EL (cell line): ENCODE measurements at places on chromosomes 6 and 20.

GRCh38 chr6:95548188-95548786 lies 29.0 kb upstream of the MANEA start:
- no peak for DNase-seq

- peak; percentile 80 for DNase-seq
Observed at GRCh38 chr20:881051-881782, 34.9 kb downstream of the ANGPT4 start.

DNA sequence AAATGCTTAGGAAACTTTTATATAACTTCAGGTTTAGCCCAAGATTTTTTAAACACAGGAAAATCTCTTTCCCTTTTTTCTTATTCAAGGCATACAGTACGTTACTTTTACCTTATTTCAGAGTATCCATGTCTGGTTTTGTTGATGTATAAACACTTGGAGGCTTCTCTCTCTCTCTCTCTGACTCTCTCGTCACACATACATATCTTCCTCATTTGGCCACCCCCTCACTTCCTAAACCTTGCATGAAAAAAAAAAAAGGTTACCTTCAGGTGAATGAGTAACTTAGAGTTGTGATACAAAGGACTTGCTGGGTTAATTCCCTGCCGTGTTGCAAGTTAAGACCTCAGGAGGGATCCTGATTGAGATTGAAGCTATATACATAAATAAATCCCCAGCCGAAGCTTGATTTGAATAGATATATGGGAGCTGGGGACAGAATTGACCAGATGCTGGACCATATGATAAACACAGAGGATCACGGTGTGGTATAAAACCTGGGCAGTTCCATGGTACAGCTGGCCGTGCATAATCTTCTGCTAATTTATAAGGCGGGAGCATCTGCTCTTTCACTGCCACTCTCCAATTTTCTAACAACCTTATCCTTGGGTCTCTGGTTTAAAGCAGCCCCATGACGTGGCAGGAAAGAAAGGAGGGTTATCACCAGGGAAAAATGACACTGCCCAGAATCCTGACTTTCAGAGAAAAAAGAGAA lies 55.1 kb upstream of the IL20RA start:
- DNase-seq = no peak

DNA sequence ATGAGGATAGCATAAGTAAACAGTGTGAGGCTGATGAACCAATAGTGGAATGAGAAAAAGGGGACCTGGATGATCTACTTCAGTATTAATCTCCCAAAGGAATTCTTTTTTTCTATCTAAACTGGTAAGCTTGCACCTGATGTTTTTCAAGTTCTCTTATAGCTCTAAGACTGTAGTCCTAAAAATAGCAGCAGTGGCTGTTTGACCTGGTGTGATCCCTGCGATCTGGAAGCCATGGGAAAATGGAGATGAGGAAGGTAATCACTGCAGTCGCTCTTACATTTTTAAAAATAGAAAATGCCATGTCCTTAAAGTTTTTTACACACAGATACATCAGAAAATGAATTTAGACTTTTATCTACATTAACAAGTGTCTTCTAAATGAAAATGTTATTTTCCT lies 926.4 kb upstream of the SLC35B3 start:
- DNase-seq = no peak

DNA sequence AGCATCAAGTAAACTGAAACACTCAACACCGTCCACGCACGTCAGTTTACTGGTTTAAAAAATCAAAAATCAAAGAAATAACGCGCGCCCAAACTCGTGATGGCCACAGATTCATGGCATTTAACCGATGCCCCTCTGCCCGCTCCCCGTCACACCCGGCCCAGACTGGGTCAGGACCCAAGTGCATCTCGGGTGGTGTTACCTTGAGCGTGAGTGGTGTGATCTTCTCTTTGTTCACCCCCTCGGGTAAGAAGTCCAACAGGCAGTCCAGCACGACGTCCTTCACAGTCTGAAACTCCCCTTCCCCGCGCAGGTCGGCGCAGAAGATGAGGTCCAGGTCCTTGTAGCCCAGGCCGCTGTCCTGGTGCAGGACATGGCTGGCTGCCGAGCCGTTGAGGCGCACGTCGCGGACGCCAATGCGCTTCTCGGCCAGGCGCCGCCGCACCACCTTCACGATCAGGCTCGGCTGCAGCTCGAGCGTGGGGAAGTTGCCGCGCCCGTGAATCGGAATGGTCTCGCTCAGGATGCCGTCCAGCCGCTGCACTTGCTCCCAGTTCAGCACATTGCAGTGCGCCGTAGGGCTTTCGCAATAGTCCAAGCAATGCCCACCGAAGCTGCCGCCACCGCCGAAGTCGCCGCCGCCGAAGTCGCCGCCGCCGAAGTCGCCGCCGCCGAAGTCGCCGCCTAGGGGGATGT lies 945 bp downstream of the TENT5A start:
- peak; percentile 58 for DNase-seq

DNA sequence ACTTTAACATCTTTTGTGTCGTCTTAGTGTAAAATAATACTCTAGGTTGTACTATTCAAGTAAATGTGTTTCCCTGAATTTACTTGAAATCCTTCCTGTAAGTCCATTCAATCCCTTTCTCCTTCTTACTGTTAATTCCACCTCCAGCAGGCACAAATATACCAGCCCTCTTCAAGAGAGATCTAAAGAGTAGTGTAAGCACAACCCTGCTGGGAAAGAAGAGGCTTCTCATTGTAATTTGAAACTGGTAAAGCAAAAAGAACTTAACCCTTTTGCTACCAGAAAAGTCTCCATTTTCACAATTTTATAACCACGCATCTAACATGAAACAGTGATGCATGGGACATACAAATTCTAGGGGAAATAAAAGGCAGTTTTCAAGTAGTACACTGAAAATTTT lies at the start of gene BMP5:
Gene BMP5 (minus strand): TSS at position 191 of the 400 bp plus-strand sequence. CDS start 725 bp downstream, outside the sequence.
- DNase-seq = no peak

- no peak for DNase-seq
Observed at GRCh38 chr6:106731144-106731842, 101.9 kb downstream of the QRSL1 start.

DNA sequence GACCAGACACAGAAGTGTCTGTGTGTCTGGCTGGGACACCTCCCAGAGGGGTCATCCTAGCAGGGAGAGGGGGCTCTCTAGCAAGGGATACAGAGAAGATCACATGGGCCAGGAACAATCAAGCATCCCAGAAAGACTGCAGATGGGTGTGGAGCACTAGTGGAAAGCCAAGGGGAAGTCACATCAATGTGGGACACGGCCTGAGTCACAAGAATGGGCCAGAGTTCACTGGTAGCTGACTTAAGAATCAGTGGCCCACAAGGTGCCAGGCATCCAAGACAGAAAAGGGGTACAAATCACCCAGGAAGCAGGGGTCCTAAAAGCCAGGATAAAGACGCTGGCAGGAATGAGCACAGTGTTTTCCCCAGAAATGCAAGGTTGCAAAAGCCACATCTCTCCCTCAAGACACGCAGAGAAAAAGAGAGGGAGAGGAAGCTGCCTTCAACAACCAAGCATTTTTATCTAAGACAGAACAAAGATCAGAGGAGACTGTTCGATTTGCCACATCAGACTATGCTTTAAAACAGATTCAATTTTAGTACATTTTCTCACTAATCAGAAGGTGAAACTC lies 113.6 kb upstream of the DST start:
- DNase-seq = no peak

DNA sequence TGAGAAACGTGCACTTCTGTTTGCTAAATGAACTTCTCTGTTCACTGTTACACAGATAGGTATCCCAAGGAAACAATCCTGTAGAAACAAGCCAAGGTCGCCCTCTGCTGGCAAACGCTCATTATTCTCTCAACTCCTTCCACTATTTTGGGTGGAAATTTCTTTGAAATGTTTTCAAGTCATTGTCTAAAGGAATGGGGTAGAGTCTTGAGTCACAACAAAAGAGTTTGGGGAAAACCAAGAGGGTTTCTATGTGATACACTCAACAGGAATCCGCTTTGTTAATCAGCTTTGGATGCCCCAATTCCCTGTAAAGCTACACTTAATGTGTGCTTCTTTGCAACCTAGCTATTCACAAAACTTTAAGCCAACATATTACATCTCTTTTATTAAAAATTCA lies 4.6 kb upstream of the RAE1 start:
- peak; percentile 78 for DNase-seq

DNA sequence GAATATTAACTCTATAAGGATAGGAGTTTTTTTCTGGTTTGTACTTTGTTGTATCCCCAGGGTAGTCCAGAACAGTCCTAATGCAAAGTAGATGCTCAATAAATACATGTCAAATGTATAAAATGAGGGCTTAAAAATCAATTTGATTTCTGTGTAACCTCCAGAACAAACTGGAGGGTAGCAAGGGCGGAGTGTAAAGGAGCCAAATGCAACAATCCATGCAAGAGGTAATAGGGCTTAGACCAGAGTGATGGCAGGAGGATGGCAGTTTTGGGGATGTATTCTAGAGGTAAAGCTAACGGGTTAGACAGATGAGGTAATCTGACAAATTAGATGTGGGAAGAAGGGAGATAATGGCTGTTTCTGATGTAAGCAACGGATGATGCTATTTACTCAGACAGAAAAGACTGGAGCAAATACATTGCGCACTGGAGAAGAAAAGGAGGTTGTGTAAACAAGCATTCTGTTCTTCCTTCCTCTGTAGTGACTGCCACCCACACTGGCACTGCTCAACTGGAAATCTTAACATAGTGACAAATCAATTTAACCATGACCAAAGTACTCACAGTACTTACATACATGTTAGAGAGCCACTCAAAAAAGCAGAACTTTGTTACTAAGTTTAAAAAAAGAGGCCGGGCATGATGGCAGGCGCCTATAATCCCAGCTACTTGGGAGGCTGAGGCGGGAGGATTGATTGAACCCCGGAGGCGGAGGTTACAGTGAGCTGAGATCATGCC lies 2.0 kb downstream of the ZNF318 start:
- DNase-seq = no peak

DNA sequence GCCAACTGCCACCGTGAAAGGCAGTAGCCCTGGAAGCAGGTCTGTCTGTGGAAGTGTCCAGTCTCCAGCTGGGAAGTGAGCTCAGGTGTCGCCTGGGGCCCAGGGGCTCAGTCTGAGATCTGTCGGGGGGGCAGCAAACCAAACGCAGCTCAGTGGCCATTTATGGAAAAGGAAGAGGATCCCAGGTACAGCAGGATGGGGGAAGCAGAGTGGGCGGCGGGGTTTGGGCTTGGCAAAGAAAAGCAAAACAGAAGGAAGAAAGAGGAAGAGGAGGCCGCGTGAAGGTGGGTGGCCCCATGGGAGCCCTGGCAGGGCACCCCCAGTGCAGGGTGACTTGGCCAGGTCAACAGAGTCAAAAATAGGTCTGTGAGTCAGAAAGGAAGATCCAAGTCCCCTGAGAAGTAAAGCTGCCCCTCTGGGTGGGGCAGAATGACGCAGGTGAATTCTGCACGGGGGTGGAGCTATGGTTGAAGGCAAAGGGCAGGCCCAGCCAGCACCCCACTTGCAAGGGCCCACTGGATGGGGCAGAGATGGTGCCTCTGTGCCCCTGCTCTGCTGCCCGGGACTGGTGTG lies 5.3 kb downstream of the PXDC1 start:
- DNase-seq = no peak

- no peak for DNase-seq
Observed at GRCh38 chr6:21869085-21869771, 275.7 kb downstream of the SOX4 start.

GRCh38 chr20:18589941-18590674 lies 2.3 kb downstream of the DTD1 start:
- DNase-seq = no peak

- peak; percentile 99 for DNase-seq
Observed at GRCh38 chr20:50724851-50725723, 6.3 kb upstream of the PARD6B start.

- DNase-seq = peak; percentile 20
Observed at GRCh38 chr6:47420394-47421371, 56.9 kb upstream of the CD2AP start.

- peak; percentile 14 for DNase-seq
Observed at GRCh38 chr6:89830170-89830809, 610 bp downstream of the CASP8AP2 start.

GRCh38 chr6:36938536-36938935 lies 16.0 kb upstream of the PI16 start:
- DNase-seq = peak; percentile 92

DNA sequence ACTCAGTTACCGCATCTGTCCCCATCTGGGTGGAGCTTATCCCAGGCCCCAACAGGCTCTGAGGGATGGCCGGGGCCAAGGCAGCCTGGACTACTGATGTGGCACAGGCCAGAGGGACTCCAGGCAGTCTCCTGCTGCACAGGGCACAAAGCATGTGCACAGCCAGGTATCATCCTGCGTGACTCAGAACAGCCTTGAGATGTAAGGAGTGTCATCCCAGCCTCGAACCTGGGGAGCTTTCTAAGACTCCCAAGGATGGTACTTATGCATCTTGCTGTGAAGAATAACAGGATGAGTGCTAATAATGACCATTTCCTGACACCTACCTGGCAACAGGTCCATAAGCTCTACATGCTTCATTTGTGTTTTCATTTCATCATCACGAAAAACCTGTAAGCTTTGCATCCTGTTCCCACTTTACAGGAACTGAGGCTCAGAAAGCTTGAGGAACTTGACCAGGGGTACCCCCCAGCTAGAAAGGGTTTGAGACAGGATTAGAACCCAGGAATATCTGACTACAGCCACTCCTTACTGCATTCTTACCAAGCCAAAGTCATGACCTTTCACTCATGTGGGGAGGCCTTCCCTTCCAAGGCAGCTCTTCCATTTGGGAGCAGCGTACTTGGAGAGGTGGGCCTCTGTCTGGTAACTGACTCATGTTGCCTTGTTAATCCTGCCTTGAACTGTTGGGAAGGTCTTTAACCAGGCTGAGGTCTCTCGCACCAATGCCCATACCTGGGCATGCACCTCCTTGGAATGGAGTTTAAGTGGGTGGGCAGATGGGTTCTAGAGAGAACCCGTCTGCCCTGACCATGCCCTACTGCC lies 1.9 kb downstream of the TRIB3 start:
- DNase-seq = no peak

DNA sequence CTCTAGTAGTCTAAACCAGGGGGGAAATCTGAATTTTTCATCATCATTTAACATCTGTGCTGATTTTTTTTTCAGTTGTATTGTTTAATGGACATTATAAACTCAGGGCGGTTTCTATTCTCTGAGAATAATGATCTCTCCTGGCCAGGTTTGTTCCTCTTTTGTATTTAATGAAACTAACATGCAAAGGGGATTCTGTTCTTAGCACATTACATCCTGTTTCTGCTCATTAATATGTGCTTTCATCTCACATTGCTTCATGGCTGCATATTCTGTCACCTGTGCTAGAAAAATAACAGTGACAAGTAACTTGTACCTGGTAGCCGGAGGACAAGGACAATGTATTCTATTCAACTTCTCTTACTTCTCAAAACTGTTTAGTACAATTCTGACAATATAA lies 806 bp downstream of the HLA-DOB start:
- DNase-seq = no peak

- DNase-seq = no peak
Observed at GRCh38 chr6:49524541-49524940, 24.8 kb downstream of the GLYATL3 start.

DNA sequence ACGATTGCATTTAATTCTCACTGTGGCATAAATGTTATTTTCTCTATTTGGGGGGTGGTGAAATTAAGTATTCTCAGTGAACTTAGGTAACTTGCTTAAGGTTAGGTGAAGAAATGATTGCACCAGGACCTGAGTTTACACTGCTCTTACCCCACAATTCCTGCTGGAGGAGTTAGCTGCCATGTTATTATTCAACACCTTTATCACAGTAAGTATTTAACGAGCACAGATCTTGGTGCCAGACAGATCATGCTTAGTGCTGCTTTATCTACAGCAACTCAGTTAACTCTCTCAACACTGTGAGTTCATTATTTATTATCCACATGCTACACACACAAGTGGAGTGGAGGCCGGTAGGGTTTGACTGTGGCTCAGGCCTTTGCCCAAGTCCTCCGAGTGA lies 249.7 kb downstream of the TMEM242 start:
- no peak for DNase-seq
